Sigmoid colon (tissue), 7 donors: ENCODE measurements at places on chromosomes 16 and 17.
A peak's percentile ranks its signal among the peaks of the same experiment; 100 is the strongest.

- no peaks in the 10 kb centered on the region for H3K36me3 ChIP-seq
- no peaks in the 10 kb centered on the region for H3K4me1 ChIP-seq
- DNase-seq, result no peak
- H3K4me3 ChIP-seq, result no peak overlapping the region
- no peak overlapping the region for H3K27ac ChIP-seq
These were observed 303.7 kb upstream of the PMFBP1 start for GRCh38 chr16:72475688-72476087.

DNA sequence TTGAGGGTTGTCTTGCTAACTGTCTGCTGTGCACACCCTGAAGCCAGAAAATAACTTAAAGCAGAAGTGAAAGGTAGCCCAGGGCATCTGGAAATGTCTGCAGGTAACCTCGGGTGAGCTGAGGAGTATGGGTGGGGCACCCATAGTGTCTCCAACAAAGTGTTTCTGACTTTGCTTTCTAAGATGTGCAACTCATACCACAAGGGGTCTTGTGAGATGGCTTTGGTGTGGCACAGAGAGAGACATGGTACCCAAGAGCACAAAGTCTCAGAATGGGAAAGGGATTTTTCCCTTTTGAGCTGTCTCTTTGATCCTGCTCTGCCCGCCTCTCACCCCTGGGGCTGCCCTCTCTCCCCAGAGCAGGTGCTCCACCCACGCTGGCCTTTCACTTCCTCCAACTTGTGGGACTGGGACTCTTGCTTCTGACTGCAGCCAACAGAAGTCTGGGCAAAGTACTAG, 6.9 kb downstream of the CHD9 start:
- H3K27me3 ChIP-seq, result no peaks in the 10 kb centered on the region
- no peak for DNase-seq
- H3K36me3 ChIP-seq, result no peaks in the 10 kb centered on the region
- H3K27ac ChIP-seq, result no peak overlapping the region

DNA sequence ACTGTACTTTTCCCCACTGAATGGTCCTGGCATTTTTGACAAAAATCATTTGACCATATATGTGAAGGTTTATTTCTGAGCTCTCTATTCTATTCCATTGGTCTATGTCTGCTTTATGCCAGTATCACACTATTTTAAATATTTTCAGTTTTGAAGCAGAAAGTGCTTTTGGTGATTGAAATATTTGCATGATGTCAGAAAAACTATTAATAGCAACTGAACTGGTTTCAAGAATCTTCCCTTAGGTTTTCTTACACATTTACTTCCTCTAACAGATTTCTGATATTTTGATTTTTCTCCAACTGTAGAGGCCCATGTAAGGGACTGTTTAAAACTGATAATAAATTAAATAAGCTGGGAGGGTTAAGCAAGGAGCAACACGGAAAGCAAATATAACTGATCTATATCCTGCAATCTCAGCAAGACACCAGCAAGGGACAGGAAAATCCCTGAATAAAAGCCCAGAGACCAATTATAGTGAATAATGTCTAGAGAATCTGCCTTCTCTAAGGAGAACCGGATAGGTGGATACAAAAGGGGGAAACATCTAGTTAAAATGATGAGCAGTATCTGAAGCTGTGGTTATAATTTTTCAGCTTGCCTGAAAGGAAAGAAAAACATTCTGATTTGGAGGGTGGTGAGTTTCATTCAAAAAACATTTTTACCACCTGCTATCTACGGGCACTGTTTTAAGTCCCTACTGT, 80.9 kb upstream of the STAC2 start:
- no peak overlapping the region for H3K27ac ChIP-seq
- peaks cover 9% of the 10 kb centered on the region for H3K36me3 ChIP-seq
- H3K27me3 ChIP-seq, result no peaks in the 10 kb centered on the region
- no peak overlapping the region for H3K4me3 ChIP-seq
- H3K4me1 ChIP-seq, result no peaks in the 10 kb centered on the region
- DNase-seq, result no peak

- DNase-seq, result no peak
- H3K36me3 ChIP-seq, result no peaks in the 10 kb centered on the region
- H3K27me3 ChIP-seq, result no peaks in the 10 kb centered on the region
These were observed 1.9 kb upstream of the CPD start for GRCh38 chr17:30376621-30377452.

DNA sequence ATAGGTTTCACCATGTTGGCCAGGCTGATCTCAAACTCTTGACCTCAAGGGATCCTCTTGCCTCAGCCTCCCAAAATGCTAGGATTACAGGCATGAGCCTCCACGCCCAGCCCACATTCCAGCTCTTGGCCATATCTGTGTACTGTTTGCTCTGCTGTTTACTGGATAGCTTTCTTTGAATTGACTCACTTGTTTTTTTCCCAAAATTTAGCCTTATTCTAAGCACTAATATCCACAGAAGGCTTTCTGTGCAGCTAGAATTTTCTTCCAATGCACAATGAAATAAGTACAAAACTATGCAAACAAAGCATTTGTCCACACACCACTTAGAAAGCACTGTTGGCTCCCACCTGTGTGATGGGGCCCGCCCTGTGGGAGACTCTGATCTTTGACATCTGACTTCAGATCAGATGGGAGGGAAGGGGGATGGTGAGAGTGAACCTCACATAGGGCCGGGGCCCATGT, 72.2 kb downstream of the CLEC16A start:
- no peaks in the 10 kb centered on the region for H3K4me1 ChIP-seq
- no peak for DNase-seq
- no peaks in the 10 kb centered on the region for H3K27me3 ChIP-seq

DNA sequence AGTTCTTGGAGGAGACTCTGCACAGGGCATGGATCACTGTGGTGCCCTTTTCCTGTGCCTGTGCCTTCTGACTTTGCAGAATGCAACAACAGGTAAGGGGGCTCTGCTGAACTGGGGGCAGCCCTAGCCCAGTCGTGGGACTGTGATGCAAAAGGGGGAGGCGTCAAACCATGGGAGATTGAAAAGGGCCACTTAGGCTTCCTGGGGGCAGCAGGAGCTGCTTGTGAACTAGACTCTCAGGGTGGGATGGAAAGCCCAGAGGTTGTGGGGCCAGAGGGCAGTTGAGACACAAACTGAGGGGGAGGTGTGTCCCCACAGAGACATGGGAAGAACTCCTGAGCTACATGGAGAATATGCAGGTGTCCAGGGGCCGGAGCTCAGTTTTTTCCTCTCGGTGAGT, 19.6 kb downstream of the ADGRG5 start:
- H3K27me3 ChIP-seq, result peaks cover 24% of the 10 kb centered on the region
- H3K4me1 ChIP-seq, result no peaks in the 10 kb centered on the region
- DNase-seq, result no peak
- H3K27ac ChIP-seq, result no peak overlapping the region
- H3K36me3 ChIP-seq, result no peaks in the 10 kb centered on the region

GRCh38 chr16:64711026-64711425, 410.8 kb downstream of the CDH11 start:
- H3K36me3 ChIP-seq, result no peaks in the 10 kb centered on the region
- no peak overlapping the region for H3K27ac ChIP-seq
- H3K27me3 ChIP-seq, result no peaks in the 10 kb centered on the region
- H3K4me1 ChIP-seq, result no peaks in the 10 kb centered on the region

GRCh38 chr17:27333410-27333980, 39.6 kb downstream of the WSB1 start:
- peak overlapping the region; percentile 92 for H3K27ac ChIP-seq
- peaks cover 20% of the 10 kb centered on the region for H3K4me1 ChIP-seq
- no peak for DNase-seq
- H3K27me3 ChIP-seq, result no peaks in the 10 kb centered on the region
- no peaks in the 10 kb centered on the region for H3K36me3 ChIP-seq
- peak overlapping the region; percentile 53 for H3K4me3 ChIP-seq

- H3K4me1 ChIP-seq, result no peaks in the 10 kb centered on the region
- no peak overlapping the region for H3K4me3 ChIP-seq
- H3K27ac ChIP-seq, result no peak overlapping the region
- no peaks in the 10 kb centered on the region for H3K36me3 ChIP-seq
- no peak for DNase-seq
- no peaks in the 10 kb centered on the region for H3K27me3 ChIP-seq
These were observed 89.2 kb downstream of the PITPNC1 start for GRCh38 chr17:67466251-67466796.

DNA sequence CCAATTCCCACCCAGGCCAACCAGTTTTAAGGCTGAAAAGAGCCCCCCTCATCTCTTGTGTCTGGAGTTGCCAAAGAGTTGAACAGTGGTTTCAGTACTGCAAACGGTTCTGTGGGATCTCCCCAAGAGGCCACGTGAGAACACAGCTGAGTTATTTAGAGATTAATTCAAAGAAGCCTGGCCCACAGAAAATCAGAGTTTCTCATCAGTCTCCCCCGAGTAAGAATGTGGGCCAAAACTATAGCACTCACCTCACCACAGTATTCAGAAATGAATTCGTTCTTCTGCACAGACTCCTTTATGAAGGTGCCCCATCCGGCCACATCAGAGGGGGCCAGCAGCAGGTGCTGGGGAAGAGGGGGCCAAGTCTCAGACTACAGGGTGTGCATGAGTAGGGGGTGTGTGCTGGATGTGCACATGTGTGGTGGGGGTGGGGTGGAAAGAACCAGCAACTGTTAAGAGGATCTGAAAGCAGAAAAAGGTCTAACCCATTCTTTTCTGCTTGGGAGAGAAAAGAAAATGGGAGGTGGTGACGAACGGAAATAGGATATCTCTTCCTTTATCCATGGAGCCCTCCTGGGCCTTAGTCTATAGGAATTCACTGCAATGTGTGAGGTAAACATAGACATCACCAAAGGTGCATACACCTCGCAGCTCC, 22.6 kb downstream of the CNTNAP1 start:
- peaks cover 62% of the 10 kb centered on the region for H3K36me3 ChIP-seq
- no peak overlapping the region for H3K27ac ChIP-seq
- H3K27me3 ChIP-seq, result no peaks in the 10 kb centered on the region
- no peaks in the 10 kb centered on the region for H3K4me1 ChIP-seq
- DNase-seq, result no peak

DNA sequence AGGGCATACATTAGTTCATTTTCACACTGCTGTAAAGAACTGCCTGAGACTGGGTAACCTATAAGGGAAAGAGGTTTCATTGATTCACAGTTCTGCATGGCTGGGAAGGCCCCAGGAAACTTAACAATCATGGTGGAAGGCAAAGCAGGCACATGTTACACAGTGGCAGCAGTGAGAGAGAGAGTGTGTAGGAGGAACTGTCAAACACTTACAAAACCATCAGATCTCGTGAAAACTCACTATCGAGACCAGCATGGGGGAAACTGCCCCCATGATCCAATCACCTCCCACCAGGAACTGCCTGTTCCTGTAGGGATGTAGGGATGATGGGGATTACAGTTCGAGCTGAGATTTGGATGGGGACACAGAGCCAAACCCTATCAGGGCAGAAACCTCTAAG, 17.2 kb downstream of the NUBP1 start:
- DNase-seq, result no peak
- H3K27me3 ChIP-seq, result no peaks in the 10 kb centered on the region
- no peak overlapping the region for H3K4me3 ChIP-seq
- no peak overlapping the region for H3K27ac ChIP-seq

- DNase-seq, result no peak
- no peaks in the 10 kb centered on the region for H3K36me3 ChIP-seq
- H3K27ac ChIP-seq, result no peak overlapping the region
These were observed 174.6 kb downstream of the CDH13 start for GRCh38 chr16:82801361-82801760.

DNA sequence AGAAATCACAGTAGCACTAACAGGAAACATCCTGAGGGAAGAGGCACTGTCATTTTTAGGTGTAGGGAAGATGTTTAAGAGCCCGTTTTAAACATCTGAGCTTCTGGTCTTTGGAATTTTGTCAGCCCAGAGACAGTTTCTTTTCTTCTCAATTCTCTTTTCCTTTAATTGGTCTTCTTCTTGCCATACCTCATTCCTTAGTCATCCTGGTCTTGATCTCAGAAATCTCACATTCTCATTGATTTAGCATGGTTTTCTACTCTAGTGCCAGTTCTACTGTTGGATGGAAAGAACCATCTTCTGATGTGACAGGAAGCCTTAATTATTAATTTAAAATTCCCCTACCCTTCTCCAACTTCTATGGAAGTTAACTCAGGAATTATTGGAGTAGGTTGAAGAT, 25.4 kb downstream of the BMERB1 start:
- H3K27ac ChIP-seq, result no peak overlapping the region
- no peaks in the 10 kb centered on the region for H3K27me3 ChIP-seq
- H3K4me3 ChIP-seq, result no peak overlapping the region
- H3K36me3 ChIP-seq, result no peaks in the 10 kb centered on the region

- peaks cover 16% of the 10 kb centered on the region for H3K4me1 ChIP-seq
- H3K27me3 ChIP-seq, result no peaks in the 10 kb centered on the region
- no peak overlapping the region for H3K4me3 ChIP-seq
- no peak overlapping the region for H3K27ac ChIP-seq
- peaks cover 31% of the 10 kb centered on the region for H3K36me3 ChIP-seq
These were observed 86.7 kb downstream of the ZFHX3 start for GRCh38 chr16:72961115-72961832.

GRCh38 chr17:67435122-67435521, 58.0 kb downstream of the PITPNC1 start:
- no peak overlapping the region for H3K27ac ChIP-seq
- H3K36me3 ChIP-seq, result no peaks in the 10 kb centered on the region
- no peak overlapping the region for H3K4me3 ChIP-seq
- DNase-seq, result no peak

GRCh38 chr17:74769266-74769855, 6.8 kb downstream of the NAT9 start:
- H3K27ac ChIP-seq, result no peak overlapping the region
- H3K36me3 ChIP-seq, result peaks cover 35% of the 10 kb centered on the region
- H3K27me3 ChIP-seq, result no peaks in the 10 kb centered on the region
- no peak for DNase-seq
- no peak overlapping the region for H3K4me3 ChIP-seq

- no peaks in the 10 kb centered on the region for H3K27me3 ChIP-seq
- no peak overlapping the region for H3K27ac ChIP-seq
- H3K4me3 ChIP-seq, result no peak overlapping the region
- H3K4me1 ChIP-seq, result no peaks in the 10 kb centered on the region
- no peak for DNase-seq
- H3K36me3 ChIP-seq, result no peaks in the 10 kb centered on the region
These were observed 52.6 kb downstream of the HIC1 start for GRCh38 chr17:2107506-2107905.

DNA sequence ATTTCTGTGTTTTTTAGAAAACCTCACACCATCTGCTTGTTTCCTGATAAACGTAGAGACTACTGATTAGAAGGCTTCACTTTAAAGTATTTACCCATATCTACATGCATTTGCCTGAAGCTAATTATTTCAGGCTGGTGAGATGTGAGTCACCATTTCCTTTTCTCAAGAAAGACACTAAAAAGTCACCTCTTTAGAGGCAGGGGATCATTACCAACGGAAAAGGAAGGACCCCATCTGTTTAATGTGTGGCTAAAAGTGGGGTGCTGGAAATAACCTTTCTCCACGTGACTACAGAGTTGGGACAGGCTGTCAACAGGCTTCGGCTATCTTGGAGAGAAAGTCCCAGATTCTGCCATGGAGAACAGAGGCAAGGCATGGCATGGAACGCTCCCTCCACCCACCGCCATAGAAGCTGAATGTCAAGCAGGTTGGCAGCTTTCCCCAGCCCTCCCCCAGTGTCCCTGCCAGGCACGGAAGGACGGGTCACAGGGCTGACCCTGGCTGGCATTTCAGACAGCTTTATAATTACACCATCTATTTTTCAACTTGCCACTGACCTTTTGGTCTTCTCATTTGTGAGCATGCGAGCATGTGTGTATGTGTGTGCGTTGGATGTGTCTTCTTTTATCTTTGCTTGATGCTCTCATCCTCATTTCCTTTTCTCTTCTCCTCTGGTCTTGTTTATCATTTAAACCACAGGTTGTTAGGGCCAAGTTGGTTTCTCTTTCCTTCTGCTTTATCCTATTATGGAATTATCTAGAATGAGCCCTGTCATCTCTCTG, 157.0 kb downstream of the CPPED1 start:
- H3K4me1 ChIP-seq, result no peaks in the 10 kb centered on the region
- DNase-seq, result no peak
- H3K27ac ChIP-seq, result no peak overlapping the region
